ENCODE measurements at places on chromosomes 16 and 17. TPM values are rescaled to one million over a fixed set of nuclear protein-coding genes. Genes with fewer than 3 reads are reported as not detected.

- DNase-seq: peak; percentile 51
Measured at GRCh38 chr17:42421507-42422338, 1.3 kb downstream of the CAVIN1 start.

- no peak for DNase-seq
Measured at GRCh38 chr16:49471038-49471727, 97.6 kb downstream of the C16orf78 start.

DNA sequence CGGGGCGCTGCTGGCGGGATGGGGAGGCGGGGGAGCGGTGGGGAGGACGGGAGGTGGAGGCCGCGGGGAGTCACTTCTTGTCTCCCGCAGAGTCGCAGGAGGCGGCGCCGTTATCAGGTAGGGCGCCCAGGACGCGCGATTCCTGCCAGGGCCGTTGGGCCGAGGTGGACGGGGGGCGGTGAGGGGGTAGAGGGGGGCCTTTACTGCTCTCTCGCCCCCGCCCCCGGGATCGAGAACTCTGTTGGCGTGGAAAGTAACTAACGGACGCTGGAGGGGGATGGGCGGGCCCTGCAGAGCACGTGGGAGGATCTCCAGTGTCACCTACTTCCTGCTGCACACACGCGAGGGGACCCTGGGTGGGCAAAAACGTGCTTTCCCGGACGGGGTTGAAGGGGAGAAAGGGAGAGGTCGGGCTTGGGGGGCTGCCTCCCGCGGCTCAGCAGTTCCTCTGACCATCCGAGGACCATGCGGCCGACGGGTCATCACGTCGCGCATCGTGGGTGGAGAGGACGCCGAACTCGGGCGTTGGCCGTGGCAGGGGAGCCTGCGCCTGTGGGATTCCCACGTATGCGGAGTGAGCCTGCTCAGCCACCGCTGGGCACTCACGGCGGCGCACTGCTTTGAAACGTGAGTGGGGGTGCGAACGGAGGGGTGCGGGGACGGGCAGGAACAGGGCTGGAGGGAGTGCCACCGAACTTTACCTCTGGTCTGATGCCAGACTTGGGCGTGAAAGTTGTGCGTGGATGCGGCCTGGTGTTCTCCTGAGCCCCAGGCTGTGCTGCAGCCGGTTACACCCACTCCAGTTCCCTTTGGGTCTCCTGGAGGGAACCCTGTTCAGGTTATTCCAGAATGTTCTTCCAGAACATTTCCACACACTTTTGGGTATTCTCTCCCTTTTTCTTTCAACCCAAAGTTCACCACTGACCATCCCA, 569 bp downstream of the PRSS21 start:
- DNase-seq: no peak

Gene RAB40B
- 5.1 TPM for total RNA-seq

Gene CDH1
- not detected for total RNA-seq

Data from naive thymus-derived CD4-positive, alpha-beta T cell (primary cell).